ENCODE measurements at places on chromosomes 11 and 22. TPM values are rescaled to one million over a fixed set of nuclear protein-coding genes. Genes with fewer than 3 reads are reported as not detected.
A peak's percentile ranks its signal among the peaks of the same experiment; 100 is the strongest.

The ZP1 gene
- not detected for total RNA-seq

The PARVG gene
- 29.7 TPM for total RNA-seq

DNA sequence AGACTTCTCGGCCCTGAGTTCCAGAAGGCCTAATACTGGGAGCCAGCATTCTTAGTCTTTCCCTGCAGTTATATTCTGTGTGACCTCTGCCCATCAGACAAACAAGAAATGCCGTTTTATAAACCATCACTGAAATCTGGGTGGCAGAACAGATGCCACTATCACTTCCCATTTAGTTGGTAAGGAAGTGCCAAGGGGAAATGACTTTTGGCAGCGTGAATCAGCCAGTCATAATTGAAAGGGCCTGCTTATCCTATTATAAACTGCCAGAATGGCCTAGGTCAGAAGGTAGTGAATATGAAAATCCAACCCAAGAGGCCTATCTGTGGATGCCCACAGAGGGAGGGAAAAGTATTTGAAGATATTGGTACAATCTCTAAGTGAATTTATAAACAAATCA lies 646.8 kb upstream of the CCDC90B start:
- H3K4me3 ChIP-seq, result no peak overlapping the region
- H3K27me3 ChIP-seq, result no peaks in the 10 kb centered on the region
- no peaks in the 10 kb centered on the region for H3K36me3 ChIP-seq
- no peak for DNase-seq
- H3K27ac ChIP-seq, result no peak overlapping the region

The OR52A5 gene
- not detected for total RNA-seq

- H3K4me1 ChIP-seq, result no peaks in the 10 kb centered on the region
- H3K27me3 ChIP-seq, result no peaks in the 10 kb centered on the region
- peak; percentile 78 for DNase-seq
- peak overlapping the region; percentile 87 for H3K27ac ChIP-seq
- H3K36me3 ChIP-seq, result no peaks in the 10 kb centered on the region
Observed at GRCh38 chr11:3147257-3147619, 17.9 kb downstream of the OSBPL5 start.

GRCh38 chr11:127052404-127052803 lies 51.8 kb upstream of the KIRREL3 start:
- H3K4me1 ChIP-seq, result no peaks in the 10 kb centered on the region
- no peak overlapping the region for H3K27ac ChIP-seq
- no peak for DNase-seq
- peaks cover 1% of the 10 kb centered on the region for H3K27me3 ChIP-seq

GRCh38 chr22:46070215-46070802 lies 80.0 kb upstream of the PPARA start:
- peaks cover 3% of the 10 kb centered on the region for H3K4me1 ChIP-seq
- DNase-seq, result peak; percentile 84
- H3K27me3 ChIP-seq, result no peaks in the 10 kb centered on the region

The PKDREJ gene
- 0.15 TPM for total RNA-seq

- H3K4me1 ChIP-seq, result no peaks in the 10 kb centered on the region
- H3K27ac ChIP-seq, result no peak overlapping the region
- H3K27me3 ChIP-seq, result no peaks in the 10 kb centered on the region
- H3K36me3 ChIP-seq, result peaks cover 12% of the 10 kb centered on the region
- H3K4me3 ChIP-seq, result no peak overlapping the region
Observed at GRCh38 chr11:12253843-12254281, 123.5 kb upstream of the PARVA start.

The LMO1 gene
- not detected for total RNA-seq

DNA sequence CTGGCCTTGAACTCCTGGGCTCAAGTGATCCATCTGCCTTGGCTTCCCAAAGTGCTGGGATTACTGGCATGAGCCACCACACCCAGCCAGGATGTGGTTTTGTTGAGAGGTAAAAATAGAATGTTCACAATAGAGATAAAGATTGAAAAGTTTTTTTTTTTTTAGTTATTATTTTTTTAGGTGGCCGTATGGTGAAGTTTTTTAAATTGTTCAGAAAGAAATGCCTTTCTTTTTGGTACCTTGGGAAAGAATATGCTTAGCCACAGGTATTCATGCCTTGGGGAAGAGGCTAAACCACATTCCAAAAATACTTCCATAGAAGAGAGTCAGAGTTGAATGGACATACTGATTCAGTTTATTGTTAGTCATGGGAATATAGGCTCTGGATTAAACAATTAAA lies 143.4 kb downstream of the C11orf91 start:
- no peaks in the 10 kb centered on the region for H3K4me1 ChIP-seq
- H3K27me3 ChIP-seq, result no peaks in the 10 kb centered on the region

DNA sequence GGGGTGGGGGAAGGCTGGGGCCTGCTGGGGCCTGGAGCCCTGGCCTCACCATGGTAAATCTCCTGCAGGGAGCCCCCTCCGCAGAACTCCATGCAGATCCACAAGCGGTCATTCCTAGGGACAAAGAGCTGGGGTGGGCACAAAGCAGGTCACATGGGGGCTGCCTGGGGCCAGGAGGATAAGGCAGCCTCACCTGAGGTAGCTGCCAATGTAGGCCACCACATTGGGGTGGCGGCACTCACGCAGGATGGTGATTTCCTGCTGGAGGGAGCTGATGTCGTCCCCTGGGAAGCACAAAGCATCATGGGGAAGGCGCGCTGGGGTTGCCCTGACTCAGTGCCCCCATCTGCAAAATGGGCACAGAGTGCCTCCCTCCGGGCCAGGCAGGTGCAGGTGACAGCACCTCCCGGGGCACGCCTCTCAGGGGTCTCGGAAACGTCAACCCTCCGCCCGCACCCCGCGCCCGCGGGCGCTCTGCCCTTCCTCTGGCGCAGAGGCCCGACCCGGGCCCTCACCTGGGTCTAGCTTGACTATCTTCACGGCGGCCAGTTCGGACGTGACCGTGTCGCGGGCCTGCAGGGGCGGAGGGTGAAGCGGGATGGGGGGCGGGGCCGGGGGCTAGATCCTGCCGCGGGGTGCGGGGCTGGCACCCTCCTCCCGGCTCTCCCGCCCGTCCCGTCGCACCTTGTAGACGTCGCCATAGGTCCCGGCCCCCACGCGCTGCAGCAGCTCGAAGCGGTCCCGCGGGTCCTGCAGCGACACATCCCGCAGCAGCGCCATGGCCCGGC lies 450 bp downstream of the MAP4K2 start:
- no peak overlapping the region for H3K27ac ChIP-seq
- no peaks in the 10 kb centered on the region for H3K4me1 ChIP-seq
- no peak for DNase-seq
- H3K27me3 ChIP-seq, result no peaks in the 10 kb centered on the region
- no peaks in the 10 kb centered on the region for H3K36me3 ChIP-seq

The TNNI2 gene
- 2.2 TPM for total RNA-seq

GRCh38 chr11:33598426-33599069 lies 102.1 kb downstream of the C11orf91 start:
- no peaks in the 10 kb centered on the region for H3K4me1 ChIP-seq
- no peak overlapping the region for H3K4me3 ChIP-seq
- no peaks in the 10 kb centered on the region for H3K27me3 ChIP-seq
- no peak for DNase-seq
- H3K27ac ChIP-seq, result no peak overlapping the region

The TENM4 gene
- 4.7 TPM for total RNA-seq

- peak; percentile 70 for DNase-seq
- H3K36me3 ChIP-seq, result no peaks in the 10 kb centered on the region
- peaks cover 2% of the 10 kb centered on the region for H3K4me1 ChIP-seq
- H3K27ac ChIP-seq, result no peak overlapping the region
Observed at GRCh38 chr11:69131644-69132300, 24.0 kb upstream of the SMIM38 start.

- no peak for DNase-seq
- peaks cover 2% of the 10 kb centered on the region for H3K36me3 ChIP-seq
- no peaks in the 10 kb centered on the region for H3K4me1 ChIP-seq
- H3K27me3 ChIP-seq, result no peaks in the 10 kb centered on the region
Observed at GRCh38 chr11:16814410-16815046, 76.1 kb downstream of the C11orf58 start.

The RIC3 gene
- 13.1 TPM for total RNA-seq

The TESMIN gene
- 0.42 TPM for total RNA-seq

- no peaks in the 10 kb centered on the region for H3K4me1 ChIP-seq
- no peak overlapping the region for H3K4me3 ChIP-seq
- DNase-seq, result no peak
- H3K27ac ChIP-seq, result no peak overlapping the region
Observed at GRCh38 chr11:34987617-34988016, 71.2 kb downstream of the PDHX start.

The C11orf91 gene
- total RNA-seq, result 0.97 TPM

DNA sequence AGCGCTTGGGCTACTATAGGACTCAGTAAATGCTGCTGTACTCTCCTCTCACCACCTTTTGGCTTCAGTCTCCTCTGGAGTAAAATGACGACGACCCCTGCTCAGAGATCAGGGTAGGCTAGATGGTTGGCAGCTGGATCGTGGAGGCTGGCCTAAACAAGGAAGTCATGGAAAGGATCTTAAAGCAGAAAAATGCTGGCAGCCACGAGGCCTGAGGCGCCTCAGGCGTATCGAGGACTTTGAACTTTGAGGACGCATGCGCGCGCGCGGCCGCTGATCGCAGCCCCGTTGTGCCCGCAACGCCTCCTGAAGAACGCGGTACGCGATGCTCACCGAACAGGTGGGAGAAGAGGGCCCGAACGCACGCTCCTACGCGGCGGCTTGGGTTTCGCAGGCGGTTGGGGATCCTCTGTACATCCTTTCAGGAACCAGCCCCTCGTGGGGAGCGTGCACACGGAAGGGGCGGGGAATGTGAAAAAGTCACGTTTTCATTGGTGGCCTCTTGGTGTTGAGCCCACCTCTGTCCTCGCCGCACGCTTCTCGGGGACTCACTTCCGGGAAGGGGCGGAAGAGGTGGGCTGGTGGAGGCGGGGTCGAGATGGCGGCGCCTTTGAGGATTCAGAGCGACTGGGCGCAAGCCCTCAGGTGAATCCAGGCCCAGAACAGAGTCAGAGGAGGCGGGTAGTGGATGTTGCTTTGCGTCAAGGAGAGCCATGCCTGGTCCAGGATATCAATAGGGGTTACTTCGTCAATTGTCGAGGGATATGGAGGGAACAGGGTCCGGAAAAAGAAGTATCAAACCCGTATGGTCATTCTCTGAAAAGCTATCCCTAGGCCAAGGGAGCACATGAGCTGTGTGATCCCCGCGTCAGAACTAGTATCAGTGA lies at the start of the genes COA4 and PAAF1:
Gene COA4, minus strand, starts transcription at position 423 of the 887 bp plus-strand sequence. CDS start 3,468 bp downstream, outside the sequence.
Gene PAAF1, plus strand, starts transcription at position 576 of the 887 bp plus-strand sequence. Its CDS starts 23 bp downstream, at position 599.
- no peaks in the 10 kb centered on the region for H3K36me3 ChIP-seq
- no peaks in the 10 kb centered on the region for H3K27me3 ChIP-seq
- H3K4me1 ChIP-seq, result peaks cover 7% of the 10 kb centered on the region
- peak within 1 kb of the TSS; percentile 74 for H3K4me3 ChIP-seq

The APOL3 gene
- 67.7 TPM for total RNA-seq

DNA sequence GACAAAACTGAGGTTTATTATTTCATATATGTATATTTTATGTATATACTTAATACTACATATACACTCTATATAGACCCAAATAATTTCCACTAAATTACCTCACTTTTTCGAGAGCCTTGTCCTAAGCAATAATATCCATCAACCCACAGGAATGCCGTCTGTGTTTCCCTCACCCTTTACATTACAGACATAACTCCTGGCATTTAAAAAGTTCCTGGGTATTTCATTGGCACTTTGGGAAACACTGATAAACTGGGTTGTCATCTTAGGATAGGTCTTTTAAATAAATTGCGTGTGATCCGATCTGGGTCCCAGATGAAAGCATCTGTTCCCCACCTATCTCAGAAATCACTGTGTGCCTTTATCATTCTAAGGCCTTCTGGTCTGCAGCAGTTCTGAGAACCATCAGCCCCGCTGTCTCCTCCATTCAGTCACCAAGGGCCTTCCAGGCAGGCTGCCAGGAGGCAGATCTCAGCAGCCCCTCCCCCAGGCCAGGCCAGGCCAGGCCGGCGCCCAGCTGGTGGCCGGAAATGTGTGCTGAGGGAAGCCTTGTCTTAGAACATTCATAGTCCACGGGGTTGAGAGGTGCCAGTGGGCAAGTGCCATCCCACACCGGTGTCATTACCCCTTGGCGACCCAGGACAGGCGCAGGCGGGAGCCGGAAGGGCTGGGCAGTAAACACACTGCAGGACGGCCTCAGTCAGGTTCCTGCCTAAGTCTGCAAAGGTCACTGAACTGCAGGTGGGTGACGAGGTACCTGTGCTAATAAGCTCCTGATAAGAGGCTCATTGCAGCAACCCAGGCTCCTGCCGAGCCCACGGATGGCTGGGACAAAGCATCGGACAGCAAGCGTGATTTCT lies 3.3 kb downstream of the FGF19 start:
- no peaks in the 10 kb centered on the region for H3K27me3 ChIP-seq
- H3K27ac ChIP-seq, result no peak overlapping the region

DNA sequence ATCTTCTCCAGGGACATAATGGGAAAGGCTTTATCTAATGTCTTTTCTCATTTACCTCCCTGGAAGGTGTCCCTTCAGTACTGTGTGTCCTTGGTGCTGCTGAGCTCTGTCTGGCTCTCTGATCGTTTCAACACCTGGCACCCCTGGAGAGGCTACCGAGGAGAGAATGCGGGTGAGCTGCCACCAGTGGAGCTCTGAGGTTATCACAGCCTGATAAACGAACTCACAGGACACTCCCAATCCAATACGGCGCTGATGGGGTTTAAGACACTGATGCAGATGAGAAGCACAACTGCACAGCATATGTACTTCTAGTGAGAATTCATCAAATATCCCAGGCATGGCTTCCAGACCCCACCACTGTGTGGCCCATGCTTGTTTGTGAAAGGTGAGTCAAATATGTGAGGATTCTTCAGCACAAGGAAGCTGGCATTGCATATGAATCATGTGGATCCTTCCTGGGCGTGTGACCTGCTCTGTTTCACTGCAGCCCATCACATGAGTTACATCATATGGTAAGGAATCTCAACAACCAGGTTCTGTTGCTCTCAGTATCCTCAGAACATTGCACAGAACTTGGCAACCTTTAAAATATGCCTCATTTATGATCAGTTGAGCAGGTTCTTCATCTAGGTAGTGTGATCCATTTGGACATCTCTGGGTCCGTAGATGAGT lies 34.8 kb upstream of the VWA5A start:
- H3K27ac ChIP-seq, result no peak overlapping the region
- H3K4me1 ChIP-seq, result no peaks in the 10 kb centered on the region
- DNase-seq, result no peak
- H3K36me3 ChIP-seq, result no peaks in the 10 kb centered on the region
- H3K27me3 ChIP-seq, result no peaks in the 10 kb centered on the region

GRCh38 chr11:86787656-86788055 lies 12.7 kb upstream of the PRSS23 start:
- no peak overlapping the region for H3K4me3 ChIP-seq
- no peak overlapping the region for H3K27ac ChIP-seq
- DNase-seq, result no peak

GRCh38 chr11:125404811-125405790 lies 91.0 kb downstream of the FEZ1 start:
- H3K4me1 ChIP-seq, result no peaks in the 10 kb centered on the region
- no peaks in the 10 kb centered on the region for H3K27me3 ChIP-seq
- DNase-seq, result peak; percentile 93
- H3K36me3 ChIP-seq, result no peaks in the 10 kb centered on the region
- no peak overlapping the region for H3K27ac ChIP-seq
- H3K4me3 ChIP-seq, result no peak overlapping the region
